NCI-H1105 treated with DMSO at 0.1 percent for 48 hours (cell line): ENCODE measurements at places on chromosomes 3 and 15.

DNA sequence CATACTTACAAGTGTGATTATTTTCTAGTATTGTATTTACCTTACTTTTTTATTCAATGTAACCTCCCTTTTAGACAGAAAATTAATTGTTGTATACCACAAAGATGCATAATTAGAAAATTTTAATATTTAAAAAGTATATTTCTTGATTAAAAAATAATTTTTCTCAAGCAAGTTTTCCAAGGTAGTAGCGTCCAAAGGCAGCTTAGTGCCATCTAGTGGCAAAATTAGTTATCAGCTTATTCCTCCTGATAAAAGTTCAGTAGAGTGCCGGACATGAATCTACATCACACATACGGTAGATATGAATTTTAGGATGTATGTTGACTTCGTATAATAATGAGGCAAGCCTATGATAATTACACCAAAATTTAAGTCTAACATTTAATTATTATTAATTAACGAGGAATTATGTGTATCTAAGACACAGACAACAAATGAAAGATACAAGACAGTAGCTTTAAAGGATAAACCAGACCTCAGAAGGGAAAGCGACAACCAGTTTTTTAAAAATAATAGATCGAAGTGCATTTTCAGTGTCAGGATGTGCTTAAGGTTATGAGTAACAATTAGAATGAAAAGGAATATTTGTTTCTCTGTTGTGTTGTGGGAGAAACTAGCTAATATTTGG, 405.9 kb downstream of the ROBO1 start:
- peak; percentile 31 for DNase-seq

- no peak for DNase-seq
Measured at GRCh38 chr15:77650265-77650664, 17.6 kb upstream of the LINGO1 start.

DNA sequence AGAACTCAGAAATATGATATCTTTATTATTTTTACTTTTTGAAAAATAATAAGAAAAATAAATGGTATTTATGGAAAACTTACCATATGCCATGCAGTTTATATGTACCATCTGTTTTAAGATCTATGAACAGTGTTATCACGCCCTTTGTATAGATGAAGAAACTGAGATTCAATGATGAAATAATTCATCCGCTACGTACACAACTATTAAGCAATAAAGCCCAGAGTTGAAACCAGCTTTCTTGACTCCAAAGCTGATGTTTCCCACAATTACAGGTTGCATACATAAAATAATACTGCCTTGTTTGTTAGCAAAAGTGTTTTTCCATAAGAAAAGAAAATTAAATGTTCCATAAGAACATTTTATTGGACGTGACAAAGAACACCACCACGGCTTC, 67.2 kb upstream of the BCL6 start:
- DNase-seq = no peak

GRCh38 chr3:43704697-43705096, 14.0 kb downstream of the ABHD5 start:
- DNase-seq = peak; percentile 2

- DNase-seq = no peak
Measured at GRCh38 chr3:123453675-123454074, 4.8 kb upstream of the ADCY5 start.

GRCh38 chr15:45417303-45417950, 39.1 kb upstream of the GATM start:
- DNase-seq = no peak

GRCh38 chr3:50605901-50606326, 5.7 kb downstream of the CISH start:
- DNase-seq = no peak

GRCh38 chr15:86691091-86691663, 611.5 kb downstream of the AGBL1 start:
- peak; percentile 17 for DNase-seq

DNA sequence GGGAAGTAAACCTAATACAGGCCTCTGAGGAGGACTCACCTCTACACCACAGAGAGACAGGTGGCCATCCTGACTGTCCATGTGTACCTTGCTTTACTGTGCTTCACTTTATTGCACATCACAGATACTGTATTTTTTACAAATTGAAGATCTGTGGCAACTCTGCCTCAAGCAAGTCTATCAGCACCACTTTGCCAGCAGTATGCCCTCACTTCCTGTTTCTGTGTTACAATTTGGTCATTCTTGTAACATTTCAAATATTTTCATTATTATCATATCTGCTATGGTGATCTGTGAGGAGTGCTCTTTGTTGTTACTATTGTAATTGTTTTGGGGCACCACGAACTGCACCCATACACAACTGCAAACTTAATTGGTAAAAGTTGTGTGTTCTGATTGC, 78.0 kb downstream of the BBX start:
- DNase-seq = no peak
